ENCODE measurements at places on chromosomes 1 and 21. TPM values are rescaled to one million over a fixed set of nuclear protein-coding genes. Genes with fewer than 3 reads are reported as not detected.

The TRIM46 gene
- 1.3 TPM for total RNA-seq

The CFAP74 gene
- total RNA-seq: not detected

The GOLT1A gene
- not detected for total RNA-seq

The PRRX1 gene
- 1.3 TPM for total RNA-seq

The TCP10L gene
- total RNA-seq: 0.17 TPM

The GNAT2 gene
- total RNA-seq: 0.17 TPM

The GREM2 gene
- total RNA-seq: not detected

Measured in dermis lymphatic vessel endothelial cell (primary cell).